ENCODE measurements at places on chromosomes 7 and 10. TPM values are rescaled to one million over a fixed set of nuclear protein-coding genes. Genes with fewer than 3 reads are reported as not detected.

The CCL26 gene
- polyA plus RNA-seq, result 0.66 TPM

GRCh38 chr10:74836877-74837276, 10.5 kb downstream of the KAT6B start:
- no peak for DNase-seq

GRCh38 chr7:6399351-6399750, 48.4 kb downstream of the DAGLB start:
- no peak for DNase-seq

The SAMD9L gene
- 5.5 TPM for polyA plus RNA-seq

DNA sequence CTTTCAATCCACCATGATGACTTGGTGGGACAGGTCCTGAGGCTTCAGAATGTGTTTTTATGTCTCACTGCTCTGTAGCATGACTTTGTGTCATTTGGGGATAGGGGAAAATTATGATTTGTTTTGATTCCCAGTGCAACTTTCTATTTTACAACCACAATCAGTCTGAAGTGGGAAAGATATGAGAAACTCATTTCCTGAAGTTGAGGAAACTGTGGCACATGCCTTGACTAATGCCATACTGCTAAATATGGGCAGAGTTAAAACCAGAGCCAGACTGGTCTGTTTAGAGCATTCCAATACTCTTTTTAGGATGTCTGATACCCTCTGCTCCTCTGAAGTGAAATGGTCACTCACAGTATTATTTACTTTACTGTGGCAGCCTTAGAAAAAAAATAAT, 307.7 kb downstream of the ADRA2A start:
- DNase-seq, result no peak

GRCh38 chr7:37198041-37198905, 250.4 kb downstream of the ELMO1 start:
- no peak for DNase-seq

DNA sequence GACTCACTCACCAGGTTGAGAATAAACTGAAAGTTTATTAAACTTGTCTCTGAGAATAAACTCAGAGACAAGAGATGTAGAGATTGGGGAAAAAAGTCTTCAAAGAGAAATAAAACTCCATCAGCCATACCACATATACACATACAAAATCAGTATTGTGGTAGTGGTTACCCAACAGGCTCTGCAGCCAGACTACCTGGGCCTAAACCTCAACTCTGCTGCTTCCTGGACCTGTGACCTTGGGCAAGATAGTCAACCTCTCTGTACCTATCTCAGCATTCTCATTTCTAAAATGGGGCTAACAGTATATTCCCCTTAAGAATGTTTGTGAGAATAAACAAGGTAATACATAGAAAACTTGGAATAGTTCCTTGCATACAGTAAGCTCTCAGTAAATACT, 15.3 kb downstream of the TPK1 start:
- DNase-seq, result no peak

The ACTL6B gene
- 0.19 TPM for polyA plus RNA-seq

The CD36 gene
- 233 TPM for polyA plus RNA-seq

The PRLHR gene
- polyA plus RNA-seq, result 0.04 TPM

GRCh38 chr10:3900391-3900790, 115.4 kb upstream of the KLF6 start:
- no peak for DNase-seq

GRCh38 chr10:125084191-125084613, 76.2 kb downstream of the CTBP2 start:
- peak; percentile 79 for DNase-seq

The PNLIPRP3 gene
- 0.08 TPM for polyA plus RNA-seq

DNA sequence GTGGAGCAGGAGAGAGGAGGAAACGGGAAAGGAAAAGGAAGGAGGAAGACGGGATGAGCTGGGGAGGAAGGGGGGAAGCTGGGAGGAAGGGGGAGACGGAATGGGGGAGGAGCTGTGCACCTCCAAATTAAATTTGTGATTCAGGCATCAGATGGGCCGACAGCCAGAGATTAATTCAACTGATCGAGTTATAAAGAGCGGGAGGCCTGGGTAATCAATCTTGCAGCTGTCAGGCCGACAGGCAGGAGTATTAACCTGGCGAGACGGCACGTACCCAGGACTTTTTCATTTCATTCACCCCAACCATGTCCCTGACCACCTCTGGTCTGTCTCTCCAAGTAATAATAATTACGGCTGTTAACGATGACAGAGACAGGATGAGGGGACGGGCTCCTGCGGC, 26.2 kb downstream of the KAZALD1 start:
- DNase-seq, result no peak

- no peak for DNase-seq
These were observed 10.7 kb downstream of the GDF2 start for GRCh38 chr10:47332946-47333345.

- DNase-seq, result peak; percentile 86
These were observed 91.8 kb upstream of the STEAP4 start for GRCh38 chr7:88398459-88398858.

GRCh38 chr7:44894888-44895580, 9.7 kb upstream of the PURB start:
- DNase-seq, result peak; percentile 92

- no peak for DNase-seq
These were observed 57.1 kb downstream of the BPGM start for GRCh38 chr7:134703782-134704181.

The NUTM2A gene
- 5.7 TPM for polyA plus RNA-seq

The HOXA3 gene
- polyA plus RNA-seq, result 6.2 TPM

The EMX2 gene
- polyA plus RNA-seq, result 9.7 TPM

The OR9A2 gene
- polyA plus RNA-seq, result not detected

The SDK1 gene
- polyA plus RNA-seq, result 3.5 TPM

DNA sequence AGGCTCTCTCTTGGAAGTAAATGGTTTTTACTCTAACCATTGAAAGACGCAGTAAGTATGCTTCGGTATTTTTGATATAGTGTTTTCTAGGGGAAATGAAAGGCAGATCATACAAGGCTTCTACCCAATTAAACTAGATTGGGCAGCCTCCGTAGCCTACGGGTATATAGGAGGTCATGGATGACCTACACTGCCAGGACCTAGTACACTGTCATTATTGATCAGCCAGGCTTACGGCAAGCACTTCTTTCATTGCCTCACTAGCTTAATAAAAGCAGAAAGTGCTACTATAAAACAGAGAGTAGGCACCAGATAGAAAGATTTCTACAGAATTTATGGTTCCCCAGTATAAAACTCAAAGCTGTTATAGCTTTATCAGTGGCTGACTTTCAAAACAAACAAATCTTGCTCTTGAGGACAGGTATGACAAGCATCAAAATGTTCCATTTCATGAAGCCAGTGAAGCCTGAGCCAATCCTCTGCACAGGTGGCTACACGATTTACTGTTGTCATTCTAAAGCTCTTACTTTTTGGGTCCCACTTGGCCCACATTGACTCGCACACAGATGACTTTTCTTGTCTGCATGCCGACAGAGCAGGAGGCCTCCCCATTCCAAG, 358.1 kb downstream of the THSD7A start:
- DNase-seq, result no peak

- no peak for DNase-seq
These were observed 136.8 kb upstream of the YAE1 start for GRCh38 chr7:39429421-39429820.

GRCh38 chr10:98391578-98391991, 23.4 kb downstream of the PYROXD2 start:
- DNase-seq, result peak; percentile 63

DNA sequence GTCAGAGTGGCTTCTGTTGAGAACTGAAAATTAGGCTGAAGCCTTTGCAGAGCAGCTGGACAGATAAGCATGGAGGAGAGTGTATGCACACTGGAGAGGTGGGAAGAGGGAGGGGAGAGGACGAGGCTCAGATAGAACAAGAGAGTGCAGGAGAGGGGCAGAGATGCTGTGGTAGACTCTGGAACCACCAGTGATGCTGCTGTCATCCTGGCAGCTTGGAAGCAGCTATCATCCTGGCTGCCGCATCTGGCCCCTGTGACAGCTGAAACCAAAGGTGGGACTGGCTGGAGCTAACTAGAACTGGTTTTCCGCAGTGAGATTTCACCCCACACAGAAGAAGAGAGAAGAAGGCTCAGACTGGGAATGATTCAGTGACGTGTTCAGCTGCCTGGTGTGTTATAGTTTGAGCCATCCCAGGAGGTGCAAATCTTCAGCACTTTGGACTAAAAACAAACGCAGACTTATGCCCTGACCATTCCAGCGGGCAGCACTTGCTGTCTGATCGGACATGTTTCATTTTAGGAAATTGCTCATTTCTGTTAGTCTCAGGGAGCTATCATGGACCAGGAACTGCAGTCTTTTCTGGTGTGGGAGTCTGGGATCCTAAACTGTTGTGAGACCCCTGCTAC, 38.4 kb downstream of the EEPD1 start:
- DNase-seq, result no peak

GRCh38 chr10:18860631-18861240, 187.9 kb upstream of the MALRD1 start:
- peak; percentile 11 for DNase-seq

- DNase-seq, result no peak
These were observed 30.4 kb downstream of the GET4 start for GRCh38 chr7:906776-907157.

GRCh38 chr10:77293773-77294172, 343.8 kb downstream of the KCNMA1 start:
- no peak for DNase-seq

DNA sequence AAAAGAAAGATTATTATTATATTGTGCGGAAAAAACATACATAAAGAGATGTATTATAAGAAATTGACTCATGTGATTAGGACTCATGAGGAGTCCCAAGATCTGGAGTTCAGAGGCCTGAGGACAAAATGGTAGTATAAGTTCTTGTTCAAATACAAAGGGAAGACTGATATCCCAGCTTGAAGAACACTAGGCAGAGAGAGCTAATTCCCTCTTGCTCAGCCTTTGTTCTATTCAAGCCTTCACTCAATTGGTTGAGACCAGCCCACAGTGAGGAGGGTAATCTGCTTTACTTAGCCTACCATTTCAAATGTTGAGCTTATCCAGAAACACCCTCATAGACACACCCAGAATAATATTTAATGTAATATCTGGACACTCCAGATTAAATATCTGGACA, 1683.8 kb downstream of the REEP3 start:
- no peak for DNase-seq

DNA sequence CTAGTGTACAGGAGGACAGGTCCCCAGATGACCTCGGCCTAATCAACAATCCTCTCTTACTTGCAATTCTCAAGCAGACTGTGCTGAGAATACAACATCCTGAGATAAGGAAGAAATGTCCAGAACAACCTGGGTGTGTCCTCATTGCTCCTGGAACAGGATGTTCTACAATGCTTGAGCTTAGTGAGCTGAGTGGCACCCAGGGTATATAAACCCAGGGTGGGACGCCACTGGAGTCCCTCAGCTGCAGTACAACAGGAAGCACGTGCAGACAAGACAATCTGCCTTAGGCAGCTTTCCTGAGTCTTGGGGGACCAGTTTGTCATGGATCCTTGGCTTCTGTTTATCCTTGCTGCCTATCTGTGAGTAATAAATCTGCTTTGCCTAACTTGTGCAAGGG, 27.7 kb upstream of the SLC25A13 start:
- DNase-seq, result no peak

DNA sequence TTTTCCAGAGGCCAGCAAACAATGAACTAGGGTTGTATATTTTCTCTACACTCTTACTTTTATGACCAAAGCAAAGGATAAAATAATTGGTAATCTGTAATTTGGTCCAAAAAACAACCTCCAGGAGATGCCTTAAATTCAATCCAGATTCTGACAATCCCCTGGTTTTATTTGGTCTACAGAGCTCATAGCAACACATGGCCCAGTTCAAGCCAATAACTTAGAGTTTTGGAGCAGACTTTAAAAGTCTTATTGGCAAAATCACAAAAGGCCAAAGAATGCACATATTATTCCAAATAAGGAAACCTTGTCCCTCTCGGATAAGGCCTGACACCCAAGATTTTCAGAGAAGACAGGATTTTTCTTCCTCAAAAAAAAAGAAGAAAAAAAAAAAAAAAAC, 51.9 kb downstream of the SORBS1 start:
- DNase-seq, result peak; percentile 71

GRCh38 chr10:97713339-97713825, at the start of gene MARVELD1:
TSS of gene MARVELD1 (plus strand) at chr10:97713730. CDS start at chr10:97713877, 147 bp downstream.
- peak; percentile 96 for DNase-seq

The ADAM22 gene
- 7.3 TPM for polyA plus RNA-seq

- peak; percentile 5 for DNase-seq
These were observed 405.0 kb downstream of the ADRA2A start for GRCh38 chr10:111481866-111482265.

The GARIN1A gene
- 0.81 TPM for polyA plus RNA-seq

The TRPV5 gene
- 0.11 TPM for polyA plus RNA-seq

- peak; percentile 99 for DNase-seq
These were observed at the start of gene GLI3 for GRCh38 chr7:42236976-42237810. TSS of gene GLI3 (minus strand) at chr7:42237209. CDS start at chr7:42223253, 13,956 bp downstream.

GRCh38 chr7:57867884-57868701, 418.1 kb downstream of the ZNF716 start:
- no peak for DNase-seq

- DNase-seq, result no peak
These were observed 14.4 kb upstream of the UNC5B start for GRCh38 chr10:71197955-71198354.

The H2BK1 gene
- polyA plus RNA-seq, result not detected

GRCh38 chr7:377080-378040, 87.4 kb downstream of the FOXL3 start:
- no peak for DNase-seq

DNA sequence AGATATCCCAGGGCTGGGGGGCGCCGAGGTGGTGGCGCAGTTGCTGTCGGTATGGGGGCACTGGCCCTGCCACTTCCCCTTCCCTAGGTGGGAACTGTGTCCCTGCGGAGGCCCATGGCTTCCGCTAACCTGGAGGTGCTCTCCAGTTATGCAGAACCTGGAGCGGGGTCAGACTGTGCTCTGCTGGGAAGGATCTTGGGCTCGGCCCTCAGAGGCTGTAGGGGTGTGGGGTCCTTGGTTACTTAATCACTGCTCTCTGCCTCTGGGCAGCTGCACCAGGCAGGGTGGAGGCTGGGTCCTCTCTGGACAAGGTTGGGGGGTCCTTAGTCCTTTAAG, 2.4 kb downstream of the BRI3 start:
- no peak for DNase-seq

The CTAGE15 gene
- 0.11 TPM for polyA plus RNA-seq

GRCh38 chr7:12706900-12707536, 19.6 kb downstream of the ARL4A start:
- no peak for DNase-seq

The CHST15 gene
- polyA plus RNA-seq, result 19.7 TPM

The LLCFC1 gene
- 0.23 TPM for polyA plus RNA-seq

Measured in muscle of leg (tissue), 16 donors.